ENCODE measurements at places on chromosomes 6 and 20.
A peak's percentile ranks its signal among the peaks of the same experiment; 100 is the strongest.

DNA sequence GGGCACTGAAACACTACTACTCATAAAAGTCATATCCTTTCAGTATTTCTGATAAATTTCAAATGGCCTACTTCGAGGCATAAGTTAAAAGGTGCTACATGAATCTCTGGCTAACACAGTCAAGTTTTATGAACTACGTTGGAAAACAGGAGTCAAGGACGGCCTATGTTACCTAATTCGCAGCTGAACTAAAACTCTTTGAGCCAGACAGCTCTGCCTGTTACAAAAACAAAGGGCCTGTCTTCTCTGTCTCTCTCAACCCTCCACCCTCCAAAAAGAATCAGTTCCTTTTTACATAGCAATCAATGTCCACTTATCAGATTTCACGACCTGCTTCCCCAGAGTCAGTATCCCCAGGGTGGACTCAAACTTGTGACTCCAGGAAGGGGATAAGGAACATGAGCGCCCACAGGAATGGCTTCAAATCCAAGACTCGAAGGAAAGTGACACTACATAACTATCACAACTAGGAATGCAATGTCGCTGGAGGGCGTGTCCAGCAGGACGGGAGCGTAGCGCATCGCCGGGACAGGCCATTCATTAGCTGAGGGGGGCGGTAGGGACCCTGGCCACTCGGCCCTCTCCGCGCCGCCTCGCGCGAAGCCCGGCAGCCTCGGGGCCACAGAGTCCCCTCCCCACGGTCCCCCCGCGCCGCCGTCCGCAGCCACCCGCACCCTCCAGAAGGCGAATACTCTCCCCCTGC lies 591 bp downstream of the IBTK start:
- DNase-seq: peak; percentile 73

DNA sequence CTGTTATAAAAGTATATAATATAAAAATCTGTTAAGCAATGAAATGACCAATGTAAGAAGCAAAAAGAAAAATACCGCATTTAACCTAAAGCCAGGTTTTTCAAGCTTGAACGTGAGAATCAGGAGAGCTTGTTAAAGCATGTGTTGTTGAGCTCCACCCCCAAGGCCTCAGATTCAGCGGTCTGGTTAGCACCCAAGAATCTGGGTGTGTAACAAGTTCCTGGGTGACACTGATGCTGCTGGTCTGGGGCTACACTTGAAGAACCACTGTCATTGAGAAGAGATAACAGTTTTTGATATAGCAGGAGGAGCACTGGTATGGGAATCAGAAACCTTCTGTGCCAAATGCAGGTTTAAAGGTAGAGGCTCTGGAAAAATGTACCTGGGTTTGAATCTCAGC lies 154.0 kb downstream of the ID4 start:
- DNase-seq: no peak

- DNase-seq: no peak
These were observed 20.7 kb downstream of the COL19A1 start for GRCh38 chr6:69887026-69887425.

GRCh38 chr6:4662886-4663285 lies 113.3 kb upstream of the CDYL start:
- DNase-seq: no peak

- peak; percentile 87 for DNase-seq
These were observed 897 bp downstream of the CD2AP start for GRCh38 chr6:47478233-47479139.

GRCh38 chr6:28176373-28176772 lies 34.7 kb downstream of the ZKSCAN8 start:
- no peak for DNase-seq

DNA sequence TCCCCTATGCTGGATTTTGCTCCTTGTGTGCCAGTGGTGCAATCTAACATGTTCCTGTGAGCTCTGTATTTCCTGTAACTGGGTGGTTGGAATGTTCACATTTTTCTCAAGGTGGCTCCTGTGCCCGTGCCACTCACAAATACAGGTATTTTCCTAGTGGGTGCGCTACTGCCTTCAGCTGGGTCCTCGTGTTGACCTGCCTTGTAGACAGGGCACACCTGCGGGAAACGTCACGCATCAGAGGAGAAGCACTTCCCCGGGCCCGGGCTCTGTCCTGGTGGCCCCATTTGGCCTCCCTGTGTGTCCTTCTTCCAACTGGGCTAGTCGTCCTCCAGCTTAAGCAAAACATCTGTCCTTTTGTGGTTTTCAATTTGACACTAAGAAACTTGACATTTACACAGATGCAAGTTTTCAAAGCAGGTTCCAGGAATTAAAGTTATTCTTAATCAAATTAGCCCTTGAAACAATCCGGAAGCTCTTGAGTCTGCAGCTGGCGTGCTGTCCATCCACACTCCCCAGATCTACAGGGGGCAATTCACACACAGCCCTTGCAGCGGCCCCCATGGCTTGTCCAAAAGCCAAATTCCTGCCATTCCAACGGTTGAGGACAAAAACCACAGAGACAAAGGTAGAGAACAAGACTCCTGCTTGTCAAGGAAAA lies 275.1 kb downstream of the CDC5L start:
- DNase-seq: no peak

DNA sequence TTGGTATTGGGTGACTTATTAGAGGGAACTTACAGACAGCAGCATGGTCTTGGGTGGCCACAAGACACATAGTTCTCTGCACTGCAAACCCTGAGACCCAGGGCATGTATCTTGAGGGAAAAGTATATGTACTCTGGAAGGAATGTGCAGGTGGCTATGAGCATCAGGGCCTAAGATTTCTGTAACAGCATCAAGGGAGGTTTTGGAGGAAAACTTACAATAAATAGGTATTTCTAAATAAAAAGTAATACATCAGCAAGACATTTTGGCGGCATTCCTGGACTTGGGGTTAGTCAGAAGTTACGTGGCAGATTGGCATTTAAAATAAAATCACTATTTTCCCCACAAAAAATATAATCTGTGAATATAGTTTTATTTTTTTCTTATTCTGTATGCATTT lies 8.0 kb upstream of the STX7 start:
- DNase-seq: no peak

DNA sequence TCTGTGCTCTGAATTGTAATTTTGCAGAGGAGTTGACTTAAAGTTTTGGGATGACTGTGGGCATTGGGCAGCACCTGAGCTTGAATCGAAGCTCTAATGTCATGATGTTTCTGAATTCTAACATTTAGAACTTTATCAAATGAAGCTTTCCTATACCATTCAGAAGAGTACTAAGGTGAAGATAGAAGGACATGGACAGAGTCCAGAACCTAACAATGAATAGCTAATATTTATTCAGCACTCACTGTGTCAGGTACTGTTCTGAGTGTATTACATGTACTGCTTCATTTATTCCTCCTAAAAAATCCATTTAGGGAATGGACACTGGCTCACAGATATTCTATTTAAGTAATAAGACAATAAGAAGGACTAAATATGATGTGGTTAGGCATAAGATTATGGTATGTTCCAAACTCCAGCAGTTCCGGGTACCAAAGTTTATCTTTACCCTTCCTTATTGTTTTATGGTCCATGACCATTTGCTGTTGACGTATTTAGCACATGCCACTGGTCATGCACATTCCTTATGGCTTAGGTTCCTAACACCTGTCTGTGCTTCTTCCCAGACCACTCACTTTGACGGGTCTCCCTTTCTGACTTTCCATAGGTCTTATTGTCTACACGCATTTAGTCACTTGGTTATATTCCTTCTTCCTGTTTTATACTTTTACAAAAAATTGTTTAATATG lies 20.3 kb downstream of the BCKDHB start:
- no peak for DNase-seq

DNA sequence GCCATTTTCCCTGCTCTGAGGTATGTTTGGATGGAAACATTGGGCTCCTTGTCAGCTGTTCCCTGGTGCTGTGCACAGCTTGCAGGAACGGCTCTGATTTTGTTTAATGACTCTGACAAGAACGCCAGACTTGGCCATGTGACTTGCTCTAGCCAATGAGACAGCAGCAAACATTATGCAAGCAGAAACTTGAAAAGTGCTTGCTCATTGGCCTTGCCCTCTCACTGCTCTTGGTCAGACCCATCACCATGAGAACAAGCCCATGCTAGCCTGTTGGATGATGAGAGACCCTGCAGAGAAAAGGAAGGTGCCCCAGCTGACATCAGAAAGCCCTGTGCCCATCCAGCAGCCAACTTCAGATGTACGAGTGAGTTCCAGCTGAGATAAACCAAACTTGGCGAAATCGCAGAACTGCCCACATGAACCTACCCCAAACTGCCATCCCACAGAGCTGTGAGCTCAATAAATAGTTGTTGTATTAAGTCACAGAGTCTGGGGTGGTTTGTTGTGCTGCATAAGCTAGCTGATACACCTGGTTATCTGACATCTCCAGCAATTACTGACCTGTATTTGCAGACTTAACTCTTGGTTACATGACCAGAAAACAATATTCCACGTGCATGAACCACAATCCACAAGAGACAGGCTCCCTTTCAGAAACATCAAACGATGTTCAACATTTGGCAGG lies 96.9 kb downstream of the JPH2 start:
- peak; percentile 61 for DNase-seq

- DNase-seq: no peak
These were observed 287.7 kb upstream of the STXBP5 start for GRCh38 chr6:146916435-146917025.
